ENCODE measurements at places on chromosomes 1 and 21.

GRCh38 chr1:109971559-109971958, 13.0 kb upstream of the AHCYL1 start:
- no peak for DNase-seq

DNA sequence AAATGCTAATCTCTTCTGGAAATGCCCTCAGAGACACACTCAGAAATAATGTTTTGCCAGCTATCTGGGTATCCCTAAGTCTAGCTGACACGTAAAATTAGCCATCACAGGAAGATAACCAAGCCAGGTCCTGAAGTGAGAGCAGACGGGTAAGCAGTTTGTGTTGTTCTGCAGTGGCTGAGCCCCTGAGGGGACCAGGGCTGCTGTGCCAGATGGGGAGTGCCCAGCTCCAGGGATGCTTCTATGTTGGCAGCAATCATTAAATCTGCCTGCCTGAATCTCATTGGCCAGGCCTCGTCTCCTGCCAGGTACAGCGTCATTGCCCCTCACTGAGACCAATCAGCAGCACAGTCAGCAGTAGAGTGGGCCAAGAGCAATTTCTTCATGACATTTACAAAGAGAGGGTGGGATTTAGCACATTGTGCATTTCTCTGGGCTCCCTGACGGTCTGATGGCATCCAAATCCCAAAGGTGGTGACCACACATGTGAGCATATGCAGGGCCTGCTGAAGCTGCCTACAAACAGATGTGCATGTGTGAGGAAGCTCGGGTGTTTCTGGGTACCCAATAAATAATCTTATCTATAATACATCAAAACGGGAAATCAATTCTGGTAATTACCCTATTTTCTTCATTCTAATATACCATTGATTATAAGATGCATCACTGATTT, 58.7 kb upstream of the LRRN2 start:
- DNase-seq = no peak

DNA sequence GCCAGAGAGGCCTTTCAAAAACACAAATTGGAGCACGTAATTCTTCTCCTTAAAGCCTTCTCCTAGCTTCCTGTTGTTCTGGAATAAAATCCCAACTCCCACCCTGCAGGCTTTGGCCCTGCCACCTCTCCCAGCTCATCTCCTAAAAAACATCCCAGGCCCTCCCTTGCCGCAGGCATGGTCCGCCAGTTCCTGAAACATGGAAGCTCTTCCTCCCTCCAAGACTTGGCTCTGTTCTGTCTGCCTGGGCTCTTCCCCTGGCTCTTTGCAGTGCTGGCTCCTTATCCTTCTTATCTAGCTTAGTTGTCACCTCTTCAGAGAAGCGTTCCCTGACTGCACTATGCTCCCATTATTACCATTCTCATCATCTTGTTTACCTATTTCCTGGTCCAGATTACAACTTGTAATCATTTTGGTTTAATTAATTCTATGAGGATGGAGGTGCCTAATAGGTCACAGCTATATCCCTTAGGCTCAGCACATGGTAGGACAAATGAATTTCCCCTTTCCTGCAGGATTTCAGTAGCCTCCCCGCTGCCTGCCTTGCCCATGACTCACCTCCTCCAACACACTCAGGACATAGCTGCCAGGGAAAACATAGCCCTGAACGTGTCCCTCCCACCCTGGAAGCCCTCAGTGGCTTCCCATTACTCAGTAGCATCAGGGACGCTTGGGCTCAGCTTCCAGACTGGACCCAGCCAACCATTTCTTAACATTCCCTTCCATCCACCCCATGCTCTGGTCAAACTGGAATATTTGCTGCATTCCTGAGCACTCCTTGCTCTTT, 15.7 kb upstream of the IGSF21 start:
- no peak for DNase-seq

DNA sequence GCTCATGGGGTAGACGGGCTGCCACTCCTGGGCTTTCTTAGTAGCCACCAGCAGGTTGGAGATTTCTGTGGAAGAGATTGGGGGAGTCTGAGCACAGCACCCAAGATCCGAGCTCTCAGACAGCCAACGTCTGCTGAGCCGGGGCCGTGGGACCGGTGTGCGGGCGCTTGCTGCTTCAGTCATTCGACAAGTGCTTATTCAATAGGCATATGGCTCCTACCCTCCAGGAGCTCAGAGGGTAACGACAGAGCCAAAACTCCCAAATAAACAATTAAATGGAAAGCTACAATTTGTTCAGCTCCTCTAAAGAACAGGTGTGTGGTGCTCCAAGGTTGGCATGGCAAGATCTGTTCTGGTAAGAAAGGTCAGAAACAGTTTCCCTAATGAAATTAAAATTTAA, 106.0 kb downstream of the RAVER2 start:
- DNase-seq = no peak

DNA sequence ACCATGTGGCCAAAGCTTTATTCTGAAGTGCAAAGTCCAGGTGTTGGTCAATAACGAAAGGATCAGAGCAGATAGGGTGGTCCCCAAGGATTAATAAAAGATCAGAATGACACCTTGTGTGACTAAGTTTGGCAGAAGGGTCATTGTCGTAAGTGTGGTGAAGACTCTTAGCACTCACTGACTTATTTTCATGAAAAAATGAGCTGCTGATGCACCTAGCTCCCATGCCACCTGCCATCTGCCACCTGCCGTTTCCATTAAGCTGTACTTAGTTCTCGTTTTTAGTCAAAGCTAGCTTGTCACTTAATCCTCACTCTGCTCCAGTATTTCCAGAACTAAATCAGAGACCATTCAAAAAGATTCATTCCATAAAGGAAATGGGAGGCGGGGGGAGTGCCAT, 112.6 kb downstream of the SEC16B start:
- DNase-seq = no peak

DNA sequence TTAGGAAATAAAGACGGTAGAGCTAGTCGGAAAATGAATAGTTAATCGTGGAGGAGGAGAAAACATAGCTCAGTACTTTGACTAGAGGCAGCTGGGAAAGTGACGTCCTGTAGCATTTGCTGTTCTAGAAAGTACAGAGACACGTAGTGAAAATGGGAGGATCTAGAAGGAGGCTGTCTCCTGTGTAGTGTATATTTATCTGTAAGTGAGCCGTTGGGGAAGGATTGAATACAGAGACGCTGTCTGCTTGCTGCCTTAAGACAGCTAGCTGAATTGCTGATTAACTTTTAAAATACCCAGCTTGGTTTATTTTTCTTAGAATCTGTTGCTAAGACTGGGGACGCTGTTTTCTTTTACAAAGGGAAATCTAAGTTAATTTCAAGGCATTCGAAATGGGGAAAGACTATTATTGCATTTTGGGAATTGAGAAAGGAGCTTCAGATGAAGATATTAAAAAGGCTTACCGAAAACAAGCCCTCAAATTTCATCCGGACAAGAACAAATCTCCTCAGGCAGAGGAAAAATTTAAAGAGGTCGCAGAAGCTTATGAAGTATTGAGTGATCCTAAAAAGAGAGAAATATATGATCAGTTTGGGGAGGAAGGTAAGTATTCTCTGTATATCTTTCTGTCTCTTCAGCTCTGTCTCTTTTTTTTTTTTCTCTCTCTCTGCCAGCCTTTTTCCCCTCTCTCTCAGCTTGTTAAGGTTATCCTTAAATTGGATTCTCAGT, at the start of gene DNAJB4:
Gene DNAJB4 (plus strand): TSS at position 221 of the 729 bp plus-strand sequence. CDS start 172 bp downstream, at position 393.
- DNase-seq = peak; percentile 86

DNA sequence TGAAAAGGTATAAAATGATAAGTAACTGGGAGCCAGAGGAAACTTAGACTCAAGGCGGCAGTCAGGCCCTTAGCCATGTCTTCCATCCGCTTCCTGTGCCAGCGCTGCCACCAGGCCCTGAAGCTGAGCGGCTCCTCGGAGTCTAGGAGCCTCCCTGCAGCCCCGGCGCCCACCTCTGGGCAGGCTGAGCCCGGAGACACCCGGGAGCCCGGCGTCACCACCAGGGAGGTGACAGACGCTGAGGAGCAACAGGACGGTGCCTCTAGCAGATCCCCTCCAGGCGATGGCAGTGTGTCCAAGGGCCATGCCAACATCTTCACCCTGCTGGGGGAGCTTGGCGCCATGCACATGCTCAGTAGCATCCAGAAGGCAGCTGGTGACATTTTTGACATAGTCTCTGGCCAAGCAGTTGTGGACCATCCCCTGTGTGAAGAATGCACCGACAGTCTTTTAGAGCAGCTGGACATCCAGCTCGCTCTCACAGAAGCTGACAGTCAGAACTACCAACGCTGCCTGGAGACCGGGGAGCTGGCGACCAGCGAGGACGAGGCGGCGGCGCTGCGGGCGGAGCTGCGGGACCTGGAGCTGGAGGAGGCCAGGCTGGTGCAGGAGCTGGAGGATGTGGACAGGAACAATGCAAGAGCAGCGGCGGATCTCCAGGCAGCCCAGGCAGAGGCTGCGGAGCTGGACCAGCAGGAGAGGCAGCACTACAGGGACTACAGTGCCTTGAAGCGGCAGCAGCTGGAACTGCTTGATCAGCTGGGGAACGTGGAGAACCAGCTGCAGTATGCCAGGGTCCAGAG, at the start of gene BECN2:
Gene BECN2 (plus strand): TSS at position 76 of the 803 bp plus-strand sequence. CDS start 0 bp downstream, at position 76.
- no peak for DNase-seq

DNA sequence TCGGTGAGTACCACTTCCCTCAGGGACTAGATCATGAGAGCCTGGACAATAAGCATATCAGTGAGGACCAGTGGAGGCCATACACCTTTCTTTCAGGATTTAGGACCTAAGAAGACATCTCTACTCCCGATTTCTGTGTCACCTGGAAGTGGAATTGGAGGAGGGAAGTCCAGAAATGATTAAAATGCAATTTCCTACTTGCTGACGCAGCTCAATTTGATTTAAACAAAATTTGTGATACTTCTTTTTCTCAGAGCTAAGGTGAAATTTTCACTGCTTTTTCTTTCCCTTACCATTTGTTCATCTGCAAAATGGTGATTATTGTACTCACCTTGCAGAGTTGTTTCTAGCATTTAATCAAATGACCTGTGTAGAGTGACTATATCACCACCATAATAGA, 38.8 kb upstream of the BTG3 start:
- DNase-seq = no peak

- DNase-seq = no peak
These were observed 41.7 kb downstream of the RPRD2 start for GRCh38 chr1:150405660-150406059.

All from GM06990 (cell line).